ENCODE measurements at places on chromosomes 12 and 14.

- no peak for DNase-seq
These were observed 25.0 kb downstream of the GALNT8 start for GRCh38 chr12:4745249-4745648.

DNA sequence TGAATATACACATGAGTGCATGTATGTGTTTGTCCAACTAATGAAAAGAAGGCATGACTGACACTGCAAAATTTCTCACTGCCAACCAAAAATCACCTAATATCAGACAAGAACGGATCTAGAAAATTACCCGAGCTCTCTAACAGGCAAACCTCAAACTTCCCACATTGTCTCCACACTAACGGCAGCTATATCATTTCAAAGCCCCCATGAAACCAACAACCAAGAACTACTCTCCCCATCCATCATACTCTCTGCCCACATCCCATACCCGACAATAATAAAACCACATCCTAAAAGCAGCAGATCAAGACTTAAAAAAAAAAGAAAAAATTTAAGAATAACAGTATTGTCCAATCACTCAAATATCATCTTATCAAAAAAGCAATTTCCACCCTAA, 227.1 kb downstream of the CEP128 start:
- no peak for DNase-seq

DNA sequence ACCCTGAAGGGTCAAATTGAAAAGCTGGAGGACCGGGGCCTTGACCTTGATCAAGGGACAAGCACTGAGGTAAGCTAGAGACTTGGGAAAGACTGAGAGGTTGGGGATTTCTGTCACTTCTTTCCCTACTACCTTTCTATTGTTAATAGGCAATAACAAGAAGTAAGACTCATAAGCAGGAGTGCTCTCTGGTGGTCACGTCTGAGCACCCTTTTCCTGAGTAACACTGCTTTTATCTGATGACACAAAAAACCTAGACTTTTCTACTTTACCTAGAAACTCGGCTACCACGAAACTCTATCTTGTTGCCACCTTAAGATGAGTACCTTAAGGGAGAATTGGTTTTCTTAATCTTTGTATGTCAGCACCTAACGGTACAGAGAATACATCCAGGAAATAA, 35.5 kb upstream of the PPFIBP1 start:
- DNase-seq, result no peak

- no peak for DNase-seq
These were observed 912.0 kb downstream of the GALC start for GRCh38 chr14:87081004-87081403.

GRCh38 chr14:101137234-101137633, 233.7 kb upstream of the RTL1 start:
- DNase-seq, result no peak

- no peak for DNase-seq
These were observed 6.3 kb upstream of the HOXC4 start for GRCh38 chr12:54047160-54047963.

GRCh38 chr14:54483846-54484245, 4.9 kb downstream of the GMFB start:
- no peak for DNase-seq

DNA sequence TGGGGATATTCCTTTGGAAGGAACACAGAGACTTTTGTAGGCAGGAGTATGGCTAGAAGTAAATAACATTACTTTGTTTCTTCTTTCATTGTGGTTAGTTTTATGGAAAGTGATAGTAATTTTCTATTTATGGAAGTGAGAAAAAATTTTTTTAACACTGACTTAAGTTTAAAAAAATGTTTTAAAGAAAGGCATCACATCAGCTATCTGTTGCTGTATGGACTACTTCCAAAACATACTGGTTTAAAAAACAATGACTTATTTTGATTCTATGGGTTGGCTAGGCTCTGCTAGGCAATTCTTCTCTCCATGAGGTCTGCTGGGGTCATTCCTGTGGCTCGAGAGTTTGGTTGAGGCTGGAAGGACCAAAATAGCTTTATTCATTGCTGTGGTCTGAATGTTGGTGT, 31.7 kb upstream of the SLC38A2 start:
- DNase-seq, result no peak

- DNase-seq, result peak; percentile 3
These were observed 75.2 kb upstream of the DNM1L start for GRCh38 chr12:32603858-32604257.

GRCh38 chr12:51395283-51396230, 4.4 kb upstream of the GALNT6 start:
- peak; percentile 23 for DNase-seq

- no peak for DNase-seq
These were observed 492.5 kb downstream of the FUT8 start for GRCh38 chr14:65904988-65905387.

GRCh38 chr14:24343795-24344660, 4.2 kb upstream of the RIPK3 start:
- DNase-seq, result no peak

DNA sequence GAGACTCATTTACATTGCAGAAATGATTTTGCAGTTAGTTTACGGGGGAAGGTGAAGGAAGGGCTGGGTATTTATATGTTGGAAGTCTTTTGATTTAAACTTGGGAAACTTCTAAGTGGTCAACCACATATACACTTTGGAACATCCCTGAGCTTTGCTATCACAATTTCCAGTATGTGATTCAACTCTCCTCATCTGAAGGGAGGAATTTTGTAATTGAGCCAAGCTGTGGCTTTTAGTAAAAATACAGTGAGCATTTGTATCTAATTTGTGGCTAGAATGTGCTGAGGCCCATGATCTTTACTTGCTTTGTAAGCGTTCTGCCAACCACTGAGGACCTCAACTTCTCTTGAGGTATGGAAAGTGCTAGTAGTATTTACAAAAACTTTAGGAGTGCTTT, 235.0 kb upstream of the PDZRN4 start:
- DNase-seq, result no peak

DNA sequence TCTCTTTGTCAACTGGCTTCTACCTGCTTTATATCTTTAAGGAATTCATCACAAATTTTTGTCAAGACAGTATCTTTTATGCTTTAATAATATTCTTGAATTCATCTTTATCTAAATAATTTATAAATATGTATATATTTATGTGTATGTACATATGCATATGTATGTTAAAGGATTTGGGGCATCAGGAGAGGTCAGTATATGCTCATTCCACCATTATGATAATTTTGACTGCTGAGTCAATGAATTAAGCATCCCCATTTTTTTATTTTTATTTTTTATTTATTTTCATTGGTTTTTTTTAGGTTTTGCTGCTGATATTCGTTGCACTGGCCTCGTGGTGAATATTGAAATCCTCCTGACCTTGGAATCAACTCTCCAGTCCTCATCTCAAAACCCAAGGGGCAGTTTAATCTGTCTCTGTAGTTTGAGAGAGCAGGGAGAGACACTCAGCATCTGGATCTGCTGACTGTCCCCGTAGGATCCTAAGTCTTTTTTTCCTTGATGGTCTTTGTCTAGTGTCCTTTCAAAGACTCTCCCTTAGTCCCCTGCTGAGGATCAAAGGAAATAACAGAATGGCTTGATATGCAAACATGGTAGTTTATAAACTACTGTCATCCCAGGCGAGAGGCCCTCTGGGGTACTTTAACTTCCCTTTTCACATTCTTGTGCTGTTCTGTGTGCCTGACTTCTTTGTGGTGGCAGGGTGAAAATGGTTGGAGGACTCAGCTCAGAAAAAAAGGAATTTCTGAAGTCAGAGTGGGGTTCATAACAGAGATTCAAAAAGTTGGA, 218.7 kb downstream of the DIO2 start:
- no peak for DNase-seq

DNA sequence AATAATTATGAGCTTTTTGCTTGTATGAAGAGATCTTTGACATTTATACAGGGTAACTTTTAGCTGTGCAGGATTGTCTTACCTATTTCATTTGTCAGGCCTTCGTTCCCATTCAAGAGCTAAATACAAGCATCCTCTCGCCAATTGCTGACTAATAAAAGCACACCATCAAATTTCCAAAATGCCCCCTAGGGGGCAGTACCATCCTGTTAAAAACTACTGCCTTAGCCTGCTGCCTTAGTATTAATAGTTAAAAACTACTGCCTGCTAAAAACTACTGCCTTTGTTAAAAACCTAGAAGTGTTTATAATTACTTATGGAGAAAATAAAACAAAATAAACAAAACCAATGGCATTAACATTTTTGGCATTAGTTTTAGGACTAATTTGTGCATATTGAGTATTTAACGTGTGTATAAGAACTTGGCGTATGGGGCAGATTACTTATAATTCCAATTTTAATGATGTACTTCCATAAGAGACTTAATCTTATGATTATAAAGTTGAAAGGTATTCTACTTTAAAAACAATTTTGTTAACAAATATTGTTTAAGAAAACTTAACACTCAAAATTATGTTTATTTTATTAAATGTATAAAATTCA, 3.0 kb upstream of the IFI27L2 start:
- DNase-seq, result peak; percentile 65

DNA sequence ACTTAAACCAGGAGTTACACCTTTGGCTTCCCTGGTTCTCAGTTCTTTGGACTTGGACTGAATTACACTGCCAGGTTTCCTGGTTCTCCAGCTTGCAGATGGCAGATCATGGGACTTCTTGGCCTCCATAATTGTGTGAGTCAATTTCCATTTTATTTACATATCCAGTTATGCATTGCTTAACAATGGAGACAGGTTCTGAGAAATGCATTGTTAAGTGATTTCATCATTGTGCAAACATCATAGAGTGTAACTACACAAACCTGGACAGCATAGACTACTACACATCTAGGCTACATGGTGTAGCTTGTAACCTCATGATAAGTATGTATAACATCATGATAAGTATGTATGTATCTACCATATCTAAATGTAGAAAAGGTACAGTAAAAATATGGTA, 276.1 kb upstream of the BTG1 start:
- no peak for DNase-seq

DNA sequence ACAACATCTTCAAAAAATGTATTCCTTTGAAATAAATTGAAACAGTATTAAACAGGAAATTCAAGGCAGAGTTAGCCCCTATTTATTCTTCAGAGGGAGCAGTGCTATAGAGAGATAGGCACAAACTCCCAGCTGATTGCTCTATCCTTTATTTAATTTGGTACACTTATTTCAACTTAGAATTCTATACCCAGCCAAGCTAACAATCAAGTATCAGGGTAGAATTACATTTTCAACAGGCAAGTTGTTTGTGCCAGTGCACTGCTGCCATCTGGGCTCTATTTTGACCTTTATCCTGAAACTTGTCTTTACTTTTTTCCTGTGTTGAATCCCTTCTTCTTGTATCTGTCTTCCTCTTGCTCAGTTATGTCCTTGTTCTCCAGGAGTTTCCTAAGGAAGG, 159.2 kb downstream of the STXBP6 start:
- DNase-seq, result no peak

DNA sequence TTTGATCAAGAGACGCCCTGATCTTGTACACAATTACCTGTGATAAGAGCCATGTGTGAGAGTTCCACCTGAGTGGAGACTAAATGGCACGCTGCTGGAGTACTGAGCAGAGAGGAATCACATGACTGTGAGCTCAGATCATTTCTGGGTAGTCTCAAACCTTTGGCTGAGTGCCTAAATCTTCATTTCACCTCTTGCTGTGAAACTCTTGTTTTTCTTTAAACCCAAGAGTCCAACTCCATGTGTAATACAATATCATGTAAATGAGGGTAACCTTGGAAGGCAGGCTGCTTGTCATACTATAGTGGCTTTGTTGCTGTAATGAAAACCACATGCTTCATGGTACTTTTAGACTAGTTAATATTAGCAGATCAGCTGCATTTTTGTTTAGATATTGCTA, 156.9 kb downstream of the CAND1 start:
- DNase-seq, result no peak

DNA sequence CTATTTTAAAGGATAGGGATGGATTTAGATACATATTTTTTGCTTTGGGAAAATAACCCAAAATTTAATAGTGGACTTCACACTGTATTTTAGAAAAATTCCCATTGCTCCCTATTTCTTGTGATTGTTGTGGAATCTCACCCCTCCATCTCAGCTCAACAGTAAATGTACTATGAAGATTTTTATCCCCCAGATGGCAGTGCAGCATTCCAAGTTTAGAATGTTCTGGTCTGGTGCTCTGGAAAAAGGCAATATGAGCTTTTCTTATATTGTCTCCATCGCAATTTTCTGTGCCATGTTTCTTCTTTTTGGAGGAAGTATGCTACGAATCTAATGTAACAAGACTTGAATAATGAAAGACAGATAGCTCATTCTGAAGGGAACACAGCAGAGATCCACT, 471.7 kb upstream of the SYT1 start:
- DNase-seq, result no peak

- DNase-seq, result no peak
These were observed 182.0 kb downstream of the CACNA1C start for GRCh38 chr12:2234646-2235350.

- no peak for DNase-seq
These were observed 142.8 kb downstream of the SLC8A3 start for GRCh38 chr14:70045844-70046535.

DNA sequence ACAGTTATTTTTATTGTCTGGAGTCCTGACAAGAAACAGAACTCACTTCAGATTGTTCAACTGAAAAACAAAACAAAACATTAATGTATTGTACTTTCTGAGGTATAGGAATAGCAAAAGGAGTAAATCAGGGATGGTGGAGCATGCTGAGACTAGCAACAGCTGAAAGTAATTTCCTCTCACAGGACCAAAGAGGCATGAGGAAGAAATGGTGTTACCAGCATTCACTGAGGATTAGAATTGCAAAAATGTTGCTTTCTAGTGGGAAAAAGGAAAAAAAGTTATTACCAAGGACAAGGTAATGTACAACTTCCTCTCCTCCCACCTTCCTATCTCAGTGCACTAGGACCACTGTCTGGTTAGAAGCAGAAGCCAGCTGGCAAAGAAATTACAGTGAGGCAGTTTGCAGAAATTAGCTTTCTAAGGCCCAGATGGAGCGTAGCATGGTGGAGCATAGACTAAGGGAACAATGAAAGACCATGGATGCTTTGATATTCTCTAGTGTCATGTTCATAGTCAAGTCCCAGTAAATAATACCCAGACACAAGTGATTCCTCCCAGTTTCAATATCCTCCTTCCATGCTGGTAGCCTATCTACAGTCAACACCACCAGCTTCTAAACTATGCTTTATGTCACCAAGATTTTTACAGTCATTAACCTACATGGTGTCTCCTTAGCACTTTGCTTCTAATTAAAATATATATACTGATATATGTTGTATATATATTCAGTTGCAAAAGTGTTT, 133.7 kb upstream of the DCN start:
- no peak for DNase-seq

DNA sequence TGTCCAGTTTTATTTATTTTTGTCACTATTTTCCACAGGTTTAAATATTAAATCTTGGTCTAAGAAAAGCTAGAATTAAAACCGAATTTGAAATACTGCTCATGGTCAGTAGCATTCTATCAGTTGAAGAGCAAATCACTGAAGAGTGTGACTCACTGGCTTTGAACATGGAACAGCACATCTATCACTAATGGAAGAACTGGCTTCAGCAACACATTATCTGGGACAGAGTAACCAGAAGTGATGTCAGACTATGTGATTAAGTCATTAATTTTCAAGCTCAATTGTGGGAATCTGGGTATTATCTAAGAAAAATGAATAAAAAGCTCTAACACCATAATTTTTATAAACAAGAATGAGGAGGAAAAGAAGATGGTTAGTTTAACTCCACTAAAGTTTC, 527.5 kb downstream of the TMTC2 start:
- DNase-seq, result no peak
